ENCODE measurements at places on chromosomes 1 and 21.

- no peak for DNase-seq
Observed at GRCh38 chr1:226798427-226799411, 59.6 kb upstream of the ITPKB start.

DNA sequence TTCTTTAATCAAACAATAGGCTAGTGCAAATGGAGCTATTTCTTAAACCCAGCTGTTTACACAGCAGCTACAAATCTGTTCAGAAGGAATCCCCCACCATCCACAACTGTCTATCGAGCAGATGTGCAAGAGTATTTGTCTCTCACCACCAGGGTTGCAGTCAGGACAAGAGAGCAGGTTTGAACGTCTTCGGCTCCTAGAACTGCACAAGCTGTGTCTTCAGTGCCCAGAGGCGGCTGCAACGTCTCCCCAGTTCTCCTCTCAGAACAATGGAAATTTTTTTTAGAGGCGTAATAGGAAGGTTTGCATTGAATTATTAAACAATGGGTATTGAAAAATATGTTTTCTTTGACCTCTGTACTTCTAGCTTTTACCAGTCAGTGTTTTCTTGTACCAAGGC is 7.3 kb downstream of the OVAAL start:
- no peak for DNase-seq

- no peak for DNase-seq
Observed at GRCh38 chr1:232308616-232309015, 321.3 kb downstream of the SIPA1L2 start.

DNA sequence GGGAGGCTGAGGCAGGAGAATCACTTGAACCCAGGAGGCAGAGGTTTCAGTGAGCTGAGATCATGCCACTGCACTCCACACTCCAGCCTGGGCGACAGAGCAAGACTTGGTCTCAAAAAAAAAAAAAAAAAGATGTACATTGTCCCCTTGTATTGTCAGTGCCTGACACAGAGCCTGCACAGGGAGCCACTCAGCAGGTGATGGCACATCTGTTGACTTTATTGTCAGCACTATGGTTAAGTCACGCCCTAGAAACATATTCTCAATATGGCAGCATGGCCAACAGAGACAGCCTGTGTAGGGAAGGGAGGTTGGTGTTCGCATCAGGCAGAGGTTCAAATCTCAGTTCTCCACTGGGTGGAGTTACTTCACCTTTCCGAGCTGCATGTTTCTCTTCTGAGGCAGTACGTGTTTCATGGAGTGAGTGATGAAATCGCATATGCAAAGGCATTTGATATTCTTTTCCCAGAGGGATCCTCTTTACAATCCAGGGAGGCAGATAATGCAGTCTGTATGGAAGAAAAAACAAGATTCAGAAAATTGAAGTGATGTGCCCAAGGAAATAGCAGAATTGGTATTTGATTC is 20.6 kb downstream of the LAMC2 start:
- no peak for DNase-seq

DNA sequence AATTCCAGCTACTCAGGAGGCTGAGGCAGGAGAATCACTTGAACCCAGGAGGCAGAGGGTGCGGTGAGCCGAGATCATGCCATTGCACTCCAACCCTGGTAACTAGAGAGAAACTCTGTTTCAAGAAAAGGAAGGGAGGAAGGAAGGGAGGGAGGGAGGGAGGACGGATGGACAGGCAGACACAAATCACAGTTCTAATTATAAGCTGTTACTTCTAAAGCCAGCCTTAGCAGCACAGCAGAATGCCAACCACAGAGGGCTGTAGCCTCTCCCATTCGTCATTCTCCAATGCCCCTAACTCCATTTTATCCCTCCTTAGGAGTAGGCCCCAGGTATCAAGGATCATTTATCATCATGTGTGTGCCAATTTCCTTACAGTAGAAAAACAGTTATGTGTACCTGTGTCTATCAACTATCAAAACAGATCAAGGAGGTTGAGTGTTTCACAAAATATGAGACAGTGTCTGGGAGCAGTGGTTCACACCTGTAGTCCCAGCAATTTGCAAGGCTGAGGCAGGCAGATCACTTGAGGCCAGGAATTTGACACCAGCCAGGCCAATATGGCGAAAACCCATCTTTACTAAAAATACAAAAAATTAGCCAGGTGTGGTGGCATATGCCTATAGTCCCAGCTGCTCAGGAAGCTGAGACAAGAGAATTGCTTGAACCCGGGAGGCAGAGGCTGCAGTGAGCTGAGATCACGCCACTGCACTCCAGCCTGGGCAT is 19.1 kb downstream of the USP48 start:
- DNase-seq: no peak
